GM12892 (cell line): ENCODE measurements at places on chromosomes 3 and 15.

DNA sequence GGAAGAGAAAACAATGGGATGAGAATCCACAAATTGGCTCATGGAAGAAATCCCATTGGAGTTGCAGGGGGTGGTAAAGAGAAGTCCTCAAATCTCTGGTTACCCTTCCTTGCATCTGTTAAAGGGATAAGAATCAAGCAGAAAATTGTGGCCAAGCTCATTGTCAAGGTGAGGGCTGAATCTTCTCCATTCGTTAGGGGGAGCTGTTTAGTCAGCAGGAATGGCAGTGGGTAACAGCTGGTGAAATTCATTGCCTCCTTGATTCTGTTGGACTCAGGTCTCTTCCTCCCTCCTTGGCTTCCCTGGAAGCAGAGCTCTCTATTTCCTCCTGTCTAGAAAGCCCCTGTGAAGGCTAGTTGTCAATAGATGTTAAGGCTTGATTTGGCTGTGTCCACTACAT lies 343.1 kb upstream of the SEMA6D start:
- no peak for DNase-seq

DNA sequence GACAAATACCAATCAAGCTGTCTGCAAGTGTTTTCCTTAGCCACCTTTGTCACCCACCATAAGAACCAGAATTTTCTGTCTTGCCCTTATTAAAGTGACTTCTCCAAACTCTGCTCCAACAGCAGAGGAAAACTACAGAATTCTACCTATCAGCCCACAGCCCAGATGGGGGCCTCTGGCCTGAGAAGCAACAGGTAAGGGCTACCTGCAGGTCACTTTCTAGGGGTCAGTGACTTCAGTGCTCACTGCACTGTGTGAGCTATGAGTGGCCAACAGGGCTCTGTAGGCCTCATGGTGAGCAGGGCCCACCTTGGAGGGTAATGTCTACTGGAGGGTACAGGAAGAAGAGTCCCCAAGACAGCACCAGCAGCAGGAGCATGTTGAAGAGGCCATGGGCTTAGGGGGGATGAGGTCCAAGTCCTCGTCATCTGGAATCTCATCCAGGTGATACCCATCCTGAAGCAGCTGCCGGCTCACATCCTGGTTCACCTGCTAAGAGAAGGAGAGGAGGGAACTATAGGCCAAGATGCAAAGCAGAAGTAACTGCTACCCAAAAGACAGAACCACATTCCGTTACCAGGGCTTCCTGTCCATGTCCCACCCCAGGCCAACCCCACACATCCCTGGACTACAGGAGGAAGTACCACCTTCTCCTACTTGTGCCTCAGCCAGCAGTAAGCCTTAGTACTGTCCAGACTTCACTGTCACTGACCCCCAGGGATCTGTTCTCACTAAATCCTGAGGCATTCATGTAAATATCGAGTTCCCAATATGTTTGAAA lies 4.2 kb downstream of the FAM219B start:
- DNase-seq: no peak

DNA sequence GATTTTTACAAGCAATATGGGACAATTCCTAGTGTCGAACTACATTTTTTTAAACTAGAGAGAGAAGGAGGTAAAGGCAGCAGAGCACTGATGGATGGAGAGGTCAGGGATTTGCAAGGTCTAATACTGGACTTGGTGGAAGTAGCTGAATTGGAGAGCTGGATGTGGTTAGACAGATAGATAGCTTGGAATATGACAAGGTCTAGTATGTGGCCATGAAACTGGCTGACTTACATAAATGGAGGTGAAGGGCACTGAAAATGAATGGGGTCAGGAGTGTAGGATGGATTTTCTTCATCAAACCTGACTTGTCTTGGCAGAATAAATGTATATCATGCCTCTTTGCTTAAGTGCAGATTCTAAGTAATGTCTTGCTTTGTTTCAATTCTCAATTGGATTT lies 10.1 kb upstream of the RTP4 start:
- no peak for DNase-seq

DNA sequence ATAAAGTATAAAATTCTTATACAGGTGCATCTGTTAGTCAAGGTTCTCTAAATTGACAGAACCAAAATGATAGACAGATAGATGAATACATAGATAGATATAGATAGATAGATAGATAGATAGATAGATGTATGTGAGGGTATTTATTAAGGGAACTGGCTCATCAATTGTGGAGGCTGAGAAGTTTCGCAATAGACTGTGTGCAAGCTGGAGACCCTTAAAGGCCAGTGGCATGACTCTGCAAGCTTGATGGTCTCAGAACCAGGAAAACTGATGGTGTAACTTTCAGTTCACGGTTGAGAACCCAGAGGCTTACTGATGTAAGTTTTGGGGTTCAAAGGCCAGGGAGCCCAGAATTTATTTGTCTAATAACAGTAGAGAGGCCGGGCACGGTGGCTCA lies 1123.7 kb upstream of the CADM2 start:
- no peak for DNase-seq

GRCh38 chr15:50128266-50128665 lies 9.2 kb upstream of the ATP8B4 start:
- DNase-seq: no peak

DNA sequence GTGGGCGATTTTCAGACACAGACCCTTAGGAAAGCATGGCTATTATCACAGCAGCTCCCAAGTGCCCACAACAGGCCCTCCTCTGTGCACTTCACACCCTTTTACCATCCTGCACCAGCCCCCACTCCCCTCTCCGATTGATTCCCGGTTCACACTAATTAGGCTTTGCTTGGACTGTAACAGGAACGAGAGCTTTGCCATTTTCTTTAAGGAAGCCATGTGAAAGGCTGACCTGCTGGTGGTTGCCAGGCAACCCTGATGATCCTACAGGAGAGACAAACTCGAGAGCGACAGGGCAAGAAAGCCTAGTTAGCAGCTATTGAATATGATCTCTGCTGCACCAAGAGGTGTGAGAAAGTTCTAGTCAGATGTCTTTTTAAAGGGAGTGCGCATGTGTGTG lies 28.2 kb upstream of the DET1 start:
- DNase-seq: no peak

- DNase-seq: no peak
Observed at GRCh38 chr3:37852771-37853170, 8.9 kb upstream of the CTDSPL start.

DNA sequence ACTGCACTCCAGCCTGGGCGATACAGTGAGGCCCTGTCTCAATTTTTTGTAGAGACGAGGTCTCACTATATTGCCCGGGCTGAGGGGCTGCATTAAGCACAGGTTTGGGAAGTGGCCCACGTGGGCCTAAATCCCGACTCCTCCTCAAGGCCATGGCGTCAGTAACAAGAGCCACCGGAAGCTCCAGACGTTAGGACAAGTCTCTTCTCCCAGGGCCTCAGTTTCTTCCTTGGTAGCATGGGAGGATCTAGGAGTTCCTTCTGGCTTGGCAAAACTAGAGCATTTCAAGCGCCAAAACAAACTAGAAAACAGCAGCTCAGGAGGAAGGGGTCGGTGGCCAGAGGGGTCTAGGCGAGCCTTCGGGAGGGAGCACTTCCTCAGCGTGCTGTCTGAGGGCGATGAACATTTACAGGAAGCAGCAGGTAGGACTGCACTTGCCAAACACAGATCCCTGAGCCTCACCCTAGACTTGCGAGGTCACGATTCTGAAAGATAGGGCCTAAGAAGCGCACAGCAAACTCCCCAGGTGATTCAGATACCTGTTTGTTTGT lies 536 bp downstream of the SNAPC5 start:
- no peak for DNase-seq

DNA sequence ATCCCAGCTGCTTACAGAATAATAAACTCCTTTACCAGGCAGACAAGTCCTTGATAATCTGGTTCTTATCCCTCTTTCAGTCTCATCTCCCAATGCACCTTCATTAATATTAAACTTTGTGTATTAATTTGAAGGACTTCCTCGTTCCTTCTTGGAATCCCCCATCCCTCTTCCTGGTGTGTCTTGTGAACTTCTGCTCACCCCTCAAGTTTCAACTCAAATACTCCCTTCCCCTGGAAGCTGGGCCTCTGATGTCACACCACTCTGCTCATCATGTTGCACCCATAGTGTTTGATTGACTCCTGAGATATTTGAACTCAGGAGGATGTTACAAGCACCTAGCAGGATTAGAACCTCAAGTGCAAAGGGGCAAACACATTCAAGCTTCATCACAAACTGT lies 3.3 kb upstream of the STT3B start:
- no peak for DNase-seq

- no peak for DNase-seq
Observed at GRCh38 chr3:62210011-62210410, 163.3 kb downstream of the FEZF2 start.

- DNase-seq: no peak
Observed at GRCh38 chr15:60551781-60552161, 72.8 kb upstream of the ICE2 start.

- no peak for DNase-seq
Observed at GRCh38 chr3:130904491-130904890, 10.6 kb downstream of the ATP2C1 start.

DNA sequence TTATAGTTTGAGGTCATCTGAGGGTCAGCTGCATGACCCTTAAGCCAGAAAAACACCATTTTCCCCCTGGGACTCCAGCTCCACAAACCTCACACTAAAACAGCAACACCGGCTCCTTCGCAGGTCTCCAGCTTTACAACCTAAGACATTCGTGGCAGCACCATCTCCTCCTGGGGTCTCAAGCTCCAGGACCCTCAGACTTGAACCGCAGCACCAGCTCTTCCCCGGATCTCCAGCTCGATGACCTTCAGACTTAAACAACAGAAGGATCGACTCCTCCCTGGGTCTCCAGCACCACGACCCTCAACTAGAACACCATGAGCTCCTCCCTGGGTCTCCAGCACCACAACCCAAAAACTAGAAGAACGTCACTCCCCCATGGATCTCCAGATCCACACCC lies 233.7 kb upstream of the CNTN6 start:
- DNase-seq: no peak

DNA sequence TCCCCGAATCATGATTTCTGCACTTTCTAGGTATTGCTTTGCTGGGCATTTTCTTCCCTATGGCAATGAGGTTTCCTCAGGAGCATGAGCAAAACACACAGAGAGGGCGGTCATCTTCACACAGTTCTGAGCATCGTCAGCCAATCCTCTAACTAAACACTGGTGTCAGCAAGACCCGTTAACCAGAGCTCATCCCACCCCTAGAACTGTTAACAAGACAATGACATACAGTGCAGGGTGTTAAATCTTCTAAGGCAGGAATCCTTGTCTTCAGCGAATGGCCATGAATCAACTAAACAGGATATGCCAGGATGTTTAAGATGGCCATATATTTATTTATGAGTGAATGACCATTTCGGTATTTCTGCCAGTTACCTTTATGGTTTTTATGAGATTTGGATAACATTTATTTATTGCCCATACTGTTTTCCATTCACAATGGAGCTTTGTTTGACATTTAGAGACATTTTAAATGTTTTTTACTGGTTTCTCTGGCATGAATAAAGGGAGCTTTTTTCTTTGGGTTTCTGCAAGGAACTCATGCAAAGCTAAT lies 411.5 kb upstream of the PROK2 start:
- DNase-seq: no peak

GRCh38 chr15:83919319-83919830 lies 265.5 kb downstream of the ADAMTSL3 start:
- no peak for DNase-seq

DNA sequence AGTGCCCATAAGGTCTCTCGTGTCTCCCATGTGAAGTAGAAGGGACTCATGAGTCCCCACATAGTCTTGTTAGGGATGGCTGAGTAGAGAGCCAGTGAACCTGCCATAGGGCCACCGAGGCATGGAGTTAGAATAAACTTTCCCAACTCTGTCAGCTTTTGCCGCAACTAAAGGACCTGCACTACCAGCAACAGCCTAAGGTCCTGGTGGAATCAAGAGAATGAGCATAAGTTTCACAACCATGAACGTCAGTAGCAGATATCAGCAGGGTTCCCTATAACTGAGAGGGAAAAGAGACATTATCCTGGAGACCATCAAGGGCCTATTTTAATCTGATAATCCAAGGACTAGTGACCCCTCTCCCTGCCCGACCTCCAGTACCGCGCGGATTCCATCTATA lies 60.3 kb upstream of the FNDC3B start:
- DNase-seq: no peak

DNA sequence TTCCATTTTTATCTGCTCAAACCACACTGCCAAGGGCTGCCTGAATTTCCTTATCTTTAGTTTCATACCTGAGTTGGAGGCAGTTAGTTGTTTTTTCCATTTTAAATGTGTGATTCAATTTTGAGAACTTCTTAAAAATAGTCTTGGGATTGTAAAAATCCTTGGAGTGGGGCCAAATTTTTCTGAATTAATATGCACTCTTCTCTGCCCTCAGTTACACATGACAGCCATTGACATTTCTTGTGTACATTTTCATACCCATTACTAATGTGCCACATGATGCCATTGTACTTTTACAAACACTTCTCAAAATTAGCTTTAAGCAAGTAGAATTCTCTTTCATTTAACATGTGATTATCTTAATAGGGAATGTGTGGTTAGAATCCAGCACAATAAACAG lies 141.7 kb downstream of the C3orf38 start:
- no peak for DNase-seq

GRCh38 chr3:149894205-149894604 lies 76.5 kb downstream of the PFN2 start:
- DNase-seq: no peak

DNA sequence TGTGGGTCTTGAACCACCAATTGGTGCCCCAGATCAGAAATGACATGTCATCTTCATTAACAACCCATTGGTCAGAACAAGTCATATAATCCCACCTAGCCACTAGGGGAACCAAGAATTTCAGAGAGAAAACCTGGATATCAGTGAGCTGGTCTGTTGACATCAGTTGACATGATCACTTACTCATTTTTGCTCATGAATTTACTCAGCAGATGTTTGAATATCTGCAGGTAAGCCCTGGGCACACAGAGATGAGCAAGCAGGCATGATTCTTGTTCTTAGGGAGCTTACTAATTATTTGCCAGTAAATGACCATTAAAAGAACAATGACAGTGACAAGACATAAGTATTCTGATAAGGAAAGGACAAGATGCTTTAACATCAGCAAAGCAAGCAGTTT lies 64.3 kb upstream of the PLCL2 start:
- no peak for DNase-seq

GRCh38 chr15:74233851-74234597 lies 2.1 kb upstream of the CCDC33 start:
- no peak for DNase-seq
